Stimulated activated CD4-positive, alpha-beta T cell treated with anti-CD3 and anti-CD28 coated beads, TNF-alpha, amount 100 ng/mL, for 1 hour (primary cell): ENCODE measurements at places on chromosomes 4 and X.

GRCh38 chr4:149296503-149296902, 519.1 kb downstream of the IQCM start:
- DNase-seq = no peak

DNA sequence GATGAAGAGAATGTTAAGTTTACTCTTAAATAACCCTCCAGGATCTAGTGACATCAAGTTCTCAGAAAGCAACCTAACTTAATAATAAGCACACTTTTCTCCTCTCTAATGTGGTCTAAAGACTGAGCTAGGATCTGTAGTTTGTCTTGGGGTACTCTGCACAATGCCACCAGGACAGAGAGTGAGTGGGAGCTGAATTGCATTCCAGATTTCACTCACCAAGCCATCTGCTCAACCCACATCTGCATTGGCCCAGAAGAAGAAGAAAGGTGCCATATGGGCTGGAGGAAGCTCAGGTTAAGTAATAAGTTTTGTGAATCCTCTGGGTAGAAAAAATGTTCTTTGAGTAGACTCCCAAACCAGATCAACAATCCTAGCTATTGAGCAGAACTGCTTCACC, 384.6 kb downstream of the PPP3CA start:
- DNase-seq = no peak

DNA sequence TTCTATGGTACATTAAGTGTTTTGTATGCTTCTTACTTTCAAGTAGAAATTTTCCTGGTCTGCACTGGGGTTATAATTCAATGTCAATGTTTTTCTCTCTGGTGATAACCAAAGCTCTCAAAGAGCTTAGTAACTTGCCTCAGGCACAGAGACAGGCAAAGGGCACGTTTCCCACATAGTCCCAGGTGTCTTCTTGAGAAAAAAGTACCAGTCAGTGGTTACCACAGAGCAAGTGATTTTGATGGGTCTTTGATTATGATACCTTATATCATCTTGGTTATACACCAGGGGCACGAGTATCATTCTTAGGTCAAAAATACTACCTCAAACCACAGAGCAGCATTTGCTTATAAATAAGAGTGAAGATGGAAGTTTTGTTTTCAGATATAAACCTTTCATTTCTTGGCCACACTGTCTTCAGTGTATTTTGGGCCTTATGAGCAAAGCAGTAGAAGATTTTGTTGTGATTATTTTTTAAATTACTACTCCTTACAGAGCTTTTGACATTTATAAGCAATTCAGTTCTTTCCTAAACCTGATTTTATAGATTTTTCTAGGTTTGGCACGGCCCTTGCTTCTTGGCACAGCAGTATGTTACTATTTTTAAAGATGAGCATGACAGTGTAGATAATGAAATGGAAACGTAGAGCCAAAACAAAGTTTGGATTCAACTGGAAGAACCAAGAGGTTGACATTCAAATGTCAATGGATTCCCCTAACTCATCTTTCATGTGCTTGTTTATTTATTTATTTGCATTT, 85.3 kb upstream of the TLL1 start:
- no peak for DNase-seq

DNA sequence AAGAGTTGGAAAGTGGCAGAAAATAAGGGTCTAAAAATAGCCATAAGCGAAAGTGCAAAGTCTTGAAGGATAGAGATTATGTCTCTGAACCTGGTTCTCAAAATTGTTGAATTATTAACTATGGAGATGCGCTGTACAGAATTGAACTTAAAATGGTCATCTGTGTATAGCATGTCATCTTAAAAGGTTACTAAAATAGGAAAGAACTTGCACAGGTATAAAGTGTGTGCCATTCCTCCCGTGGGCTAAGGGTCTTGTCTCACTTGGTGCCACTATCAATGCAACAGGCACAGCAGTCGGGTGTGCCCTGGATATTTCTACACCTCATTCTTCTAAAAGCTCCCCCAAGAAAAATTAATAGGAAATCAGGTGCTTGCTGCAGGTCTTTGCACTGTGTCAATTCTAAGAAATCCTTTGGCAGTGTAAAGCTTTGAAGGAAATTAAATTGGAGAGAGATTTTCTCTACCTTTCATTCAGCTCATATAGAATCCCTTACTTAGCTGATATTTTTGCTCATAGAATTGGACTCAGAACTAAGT, 2.4 kb downstream of the SORBS2 start:
- no peak for DNase-seq

- peak; percentile 15 for DNase-seq
These were observed 529 bp downstream of the DHRSX start for GRCh38 chrX:2500091-2500802.

DNA sequence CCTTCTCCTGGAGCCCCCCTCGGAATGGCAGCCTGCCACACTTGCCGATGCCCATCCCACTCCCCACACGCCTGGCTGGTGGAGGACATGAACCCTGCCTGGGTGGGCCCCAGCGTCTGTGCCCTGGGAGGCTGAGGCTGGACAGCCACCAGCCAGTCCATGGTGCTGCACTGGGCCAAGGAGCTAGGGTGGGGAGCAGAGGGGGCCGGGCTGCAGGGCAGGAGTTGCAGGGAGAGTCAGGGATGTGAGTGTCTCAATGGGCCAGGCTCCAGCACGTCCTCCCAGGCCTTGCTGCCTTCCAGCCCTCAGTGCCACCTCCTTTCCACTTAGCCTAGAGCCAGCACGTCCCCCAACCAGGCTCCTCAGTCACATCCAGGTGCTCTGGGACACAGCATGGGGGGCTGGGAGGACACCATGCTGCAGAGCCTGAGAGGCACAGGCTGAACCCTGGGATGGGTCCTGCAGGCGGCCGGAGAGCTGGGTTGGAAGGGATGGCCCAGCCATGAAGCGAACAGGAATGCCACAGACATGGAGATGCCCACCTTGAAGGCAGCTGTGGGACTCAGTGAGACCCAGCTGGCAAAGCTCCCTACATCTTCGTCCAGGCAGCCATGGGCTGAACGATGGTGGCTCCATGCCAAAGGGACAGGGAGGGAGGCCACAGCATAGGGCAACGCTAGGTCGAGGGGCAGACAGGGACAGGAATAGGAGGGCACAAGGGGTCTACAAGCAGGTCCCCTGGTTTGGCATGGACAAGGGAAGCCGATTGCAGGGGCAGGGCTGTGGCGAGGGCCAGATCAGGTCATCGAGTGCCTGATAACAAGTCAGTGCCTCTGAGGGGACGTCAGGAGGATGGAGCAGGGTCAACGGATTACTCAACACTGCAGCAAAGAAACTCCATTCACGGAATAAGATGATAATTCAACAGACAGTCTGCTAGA, 30.1 kb upstream of the MXD4 start:
- DNase-seq = no peak

GRCh38 chr4:113820108-113820507, 58.6 kb upstream of the CAMK2D start:
- DNase-seq = no peak

DNA sequence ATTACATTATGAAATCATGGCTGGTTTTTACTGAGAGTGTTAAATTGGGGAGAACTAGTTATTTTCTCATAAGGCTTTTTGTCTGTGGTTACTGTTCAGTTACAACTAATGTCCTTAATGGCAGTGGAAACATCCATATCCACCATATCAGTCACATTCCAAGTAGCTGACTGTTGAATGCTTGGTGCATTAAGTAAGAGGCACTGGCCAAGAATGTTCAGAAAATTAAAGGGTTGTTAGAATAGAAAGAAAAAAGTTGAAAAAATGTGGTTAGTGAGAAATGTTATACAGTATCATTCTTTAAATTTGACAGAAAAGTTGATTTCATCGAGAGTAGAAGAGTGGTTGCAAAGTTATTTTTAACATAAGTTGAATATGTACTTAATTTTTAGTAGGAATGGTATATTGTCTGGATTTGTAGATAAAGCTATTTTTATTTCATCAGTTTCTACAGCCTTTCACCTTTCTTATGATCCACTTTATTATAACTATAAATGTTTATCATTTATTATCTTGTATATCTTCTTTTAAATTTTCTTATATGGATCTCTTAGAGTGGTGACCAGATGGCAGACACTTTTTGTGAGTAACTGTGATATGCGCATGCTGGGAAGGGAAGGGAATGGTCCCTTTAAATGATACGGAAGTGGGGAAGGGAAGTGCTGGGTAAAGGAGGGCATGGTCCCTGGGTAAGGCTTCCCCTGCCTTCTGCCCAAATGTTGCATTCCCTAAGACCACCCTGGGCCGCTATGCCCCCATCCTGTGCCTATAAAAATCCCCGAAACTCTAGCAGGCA, 2407.1 kb downstream of the ARAP2 start:
- no peak for DNase-seq

GRCh38 chr4:84952776-84953175, 13.7 kb downstream of the WDFY3 start:
- no peak for DNase-seq

- no peak for DNase-seq
These were observed 1337.8 kb upstream of the DIAPH2 start for GRCh38 chrX:95346856-95347255.

GRCh38 chr4:86401826-86402225, 42.0 kb upstream of the MAPK10 start:
- no peak for DNase-seq
